ENCODE measurements at places on chromosomes 16 and 17.
A peak's percentile ranks its signal among the peaks of the same experiment; 100 is the strongest.

GRCh38 chr17:39122991-39123390 lies 28.4 kb downstream of the PLXDC1 start:
- DNase-seq = no peak

- DNase-seq = no peak
These were observed 263.1 kb downstream of the PHKB start for GRCh38 chr16:47724115-47724785.

DNA sequence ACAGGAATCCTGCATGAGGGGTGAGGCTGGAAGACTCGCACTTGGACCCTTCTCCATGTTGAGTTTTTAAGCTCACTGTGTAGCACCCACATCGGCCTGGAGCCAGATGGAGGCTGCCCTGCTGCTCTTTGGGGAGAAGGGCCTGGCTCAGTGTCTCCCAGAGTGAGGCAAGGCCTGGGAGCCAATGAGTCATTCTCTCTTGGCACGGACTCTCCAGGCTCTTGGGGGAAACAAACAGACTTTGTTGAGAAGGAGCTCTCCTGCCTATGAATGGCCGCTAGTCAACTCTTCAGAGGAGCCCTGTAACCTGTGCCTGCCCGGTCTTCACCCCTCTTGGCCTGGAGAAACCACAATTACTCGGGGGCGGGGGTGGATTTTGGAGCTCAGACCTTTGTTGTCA lies 50.8 kb upstream of the MAF start:
- DNase-seq = no peak

GRCh38 chr16:49810831-49811230 lies 45.1 kb downstream of the ZNF423 start:
- no peak for DNase-seq

DNA sequence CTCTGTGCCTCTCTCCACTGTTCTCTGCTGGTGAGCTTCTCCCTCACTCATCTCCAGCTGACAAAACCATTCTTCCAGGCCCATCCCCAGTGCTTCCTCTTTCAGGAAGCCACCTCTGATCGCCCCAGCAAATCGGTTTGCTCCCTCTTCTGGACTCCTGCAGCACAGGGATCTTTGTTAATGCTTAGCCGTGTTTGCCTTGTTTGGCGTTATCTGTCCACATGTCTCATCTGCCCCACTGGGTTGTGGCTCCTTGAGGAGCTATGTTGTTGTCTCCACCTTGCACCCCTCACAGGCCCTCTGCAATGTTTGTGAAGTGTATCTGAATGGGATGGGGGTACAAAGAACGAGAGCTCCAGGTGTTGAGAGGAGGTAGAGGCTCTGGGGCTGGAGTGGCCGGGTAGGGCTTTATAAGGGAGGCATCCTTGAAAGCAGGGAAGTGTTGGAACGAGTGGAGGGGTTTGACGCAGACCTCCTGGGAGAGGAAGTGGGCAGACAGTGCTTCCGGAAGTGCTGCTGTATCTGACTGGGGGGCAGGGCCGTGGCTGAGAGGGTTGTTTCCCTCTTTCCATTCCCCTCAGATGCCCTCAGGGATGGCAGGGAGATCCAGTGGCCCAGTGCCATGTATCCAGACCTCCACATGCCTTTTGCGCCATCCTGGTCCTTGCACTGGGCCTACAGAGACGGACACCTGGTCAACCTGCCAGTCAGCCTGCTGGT lies 27.8 kb downstream of the CASKIN2 start:
- peak; percentile 61 for DNase-seq

GRCh38 chr16:624526-625070 lies 6.2 kb upstream of the WFIKKN1 start:
- DNase-seq = no peak

GRCh38 chr16:65728167-65728566 lies 606.3 kb upstream of the CDH11 start:
- no peak for DNase-seq

- DNase-seq = no peak
These were observed 185.5 kb downstream of the NTN1 start for GRCh38 chr17:9206741-9207332.

DNA sequence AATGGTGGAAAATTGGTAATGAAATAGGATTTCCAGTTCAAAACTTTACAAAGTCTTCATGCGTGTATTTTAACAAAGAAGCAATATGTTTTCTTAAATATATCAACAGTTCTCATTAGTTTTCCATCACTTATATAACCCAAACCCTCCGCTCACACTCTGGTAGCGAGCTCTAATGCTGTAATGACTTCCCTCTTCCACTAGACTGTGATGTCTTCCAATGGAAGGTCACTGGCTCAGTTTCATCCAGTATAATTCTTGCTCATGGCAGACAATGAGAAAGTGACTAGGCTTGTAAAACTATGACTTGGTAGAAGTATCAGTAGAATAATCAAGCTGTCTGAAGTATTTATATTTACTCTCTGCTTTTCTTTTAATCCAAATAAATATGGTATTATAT lies 32.8 kb downstream of the NETO2 start:
- DNase-seq = no peak

- DNase-seq = no peak
These were observed 852 bp downstream of the MARVELD3 start for GRCh38 chr16:71626858-71627213.

- no peak for DNase-seq
These were observed 110.8 kb upstream of the CDH5 start for GRCh38 chr16:66255647-66256046.

Measured in GM12865 (cell line).